ENCODE measurements at places on chromosomes 16 and 17.

DNA sequence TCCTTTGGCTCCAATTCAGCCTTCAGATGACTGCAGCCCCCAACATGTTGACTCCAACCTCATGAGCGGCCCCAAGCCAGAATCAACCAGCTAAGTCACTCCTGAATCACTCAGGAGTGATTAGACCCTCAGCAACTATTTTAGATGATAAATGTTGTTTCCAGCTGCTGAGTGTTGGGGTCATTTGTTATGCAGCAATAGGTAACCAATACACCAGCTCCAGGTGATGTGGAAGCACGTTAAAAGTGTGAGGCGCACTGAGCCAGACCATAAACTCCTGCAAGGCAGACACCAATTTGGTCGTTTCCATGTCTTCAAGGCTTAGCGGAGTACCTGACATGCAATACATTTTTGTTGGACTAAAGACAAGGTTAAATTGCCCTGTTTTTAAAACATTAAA lies 17.5 kb downstream of the COQ7 start:
- DNase-seq, result no peak

DNA sequence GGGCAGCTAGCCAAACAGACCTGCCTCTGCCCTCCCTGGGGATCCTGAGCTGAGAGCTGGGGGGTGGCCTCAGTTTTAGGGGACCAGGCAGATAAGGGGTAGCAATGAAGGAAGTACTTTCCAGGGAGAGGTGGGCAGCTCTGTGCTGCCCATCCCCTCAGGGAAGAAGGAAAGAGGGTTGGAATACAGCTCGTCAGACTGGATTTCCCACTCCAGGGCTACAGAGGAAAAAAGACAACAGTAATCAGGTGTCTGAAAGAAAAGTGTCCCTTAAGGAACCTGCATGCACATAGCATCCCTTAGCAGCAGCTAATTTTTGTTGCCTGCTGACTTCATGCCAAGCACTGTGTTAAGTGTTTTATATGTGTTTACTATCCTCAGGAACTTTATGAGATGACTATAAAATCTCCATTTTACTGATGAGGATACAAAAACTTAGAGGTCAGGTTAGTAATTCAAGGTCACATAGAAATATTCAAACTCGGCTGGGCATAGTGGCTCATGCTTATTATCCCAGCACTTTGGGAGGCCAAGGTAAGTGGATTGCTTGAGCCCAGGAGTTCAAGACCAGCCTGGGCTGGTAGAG lies 3.2 kb upstream of the MRPL58 start:
- DNase-seq, result no peak

- DNase-seq, result no peak
Observed at GRCh38 chr16:71479420-71479819, 9.7 kb downstream of the ZNF19 start.

DNA sequence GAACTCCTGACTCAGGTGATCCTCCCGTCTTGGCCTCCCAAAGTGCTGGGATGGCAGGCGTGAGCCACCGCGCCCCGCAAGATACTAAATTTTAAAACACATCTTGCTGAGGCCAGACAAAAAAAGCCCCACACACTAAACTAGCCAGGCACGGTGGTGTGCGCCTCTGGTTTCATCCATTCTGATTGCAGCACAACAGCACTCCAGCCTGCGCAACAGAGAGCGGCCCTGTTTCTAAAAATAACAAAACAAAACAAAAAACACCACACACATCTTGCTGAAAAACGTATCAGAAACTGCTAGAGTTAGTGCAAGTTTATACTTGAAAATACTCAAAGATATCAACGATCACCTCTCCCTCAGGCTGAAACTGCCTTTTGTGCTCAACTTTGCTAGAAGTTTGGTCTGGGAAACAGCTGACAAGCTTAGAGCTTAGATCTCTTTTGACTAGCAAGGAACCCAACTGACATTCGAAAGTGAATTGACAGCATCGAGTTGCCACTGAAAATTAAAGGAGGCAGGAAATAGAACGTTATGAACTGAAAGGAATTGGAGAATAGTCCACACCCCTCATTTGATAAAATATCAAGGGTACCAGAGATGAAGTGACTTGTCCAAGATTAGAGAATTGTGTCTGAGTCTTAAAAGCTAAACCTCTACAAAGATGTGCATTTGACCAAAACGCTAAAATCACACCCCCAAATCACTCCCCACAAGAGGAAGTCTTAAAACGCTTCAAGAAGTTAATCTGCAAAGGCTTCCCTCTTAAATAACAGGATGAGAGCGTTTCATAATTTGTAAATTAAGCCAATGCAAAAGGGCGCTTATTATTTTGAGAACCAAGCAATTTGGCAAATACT lies 908 bp downstream of the COG4 start:
- DNase-seq, result no peak

- no peak for DNase-seq
Observed at GRCh38 chr17:8444494-8444893, 8.8 kb downstream of the NDEL1 start.

GRCh38 chr17:10051112-10051511 lies 146.0 kb upstream of the RCVRN start:
- DNase-seq, result no peak

DNA sequence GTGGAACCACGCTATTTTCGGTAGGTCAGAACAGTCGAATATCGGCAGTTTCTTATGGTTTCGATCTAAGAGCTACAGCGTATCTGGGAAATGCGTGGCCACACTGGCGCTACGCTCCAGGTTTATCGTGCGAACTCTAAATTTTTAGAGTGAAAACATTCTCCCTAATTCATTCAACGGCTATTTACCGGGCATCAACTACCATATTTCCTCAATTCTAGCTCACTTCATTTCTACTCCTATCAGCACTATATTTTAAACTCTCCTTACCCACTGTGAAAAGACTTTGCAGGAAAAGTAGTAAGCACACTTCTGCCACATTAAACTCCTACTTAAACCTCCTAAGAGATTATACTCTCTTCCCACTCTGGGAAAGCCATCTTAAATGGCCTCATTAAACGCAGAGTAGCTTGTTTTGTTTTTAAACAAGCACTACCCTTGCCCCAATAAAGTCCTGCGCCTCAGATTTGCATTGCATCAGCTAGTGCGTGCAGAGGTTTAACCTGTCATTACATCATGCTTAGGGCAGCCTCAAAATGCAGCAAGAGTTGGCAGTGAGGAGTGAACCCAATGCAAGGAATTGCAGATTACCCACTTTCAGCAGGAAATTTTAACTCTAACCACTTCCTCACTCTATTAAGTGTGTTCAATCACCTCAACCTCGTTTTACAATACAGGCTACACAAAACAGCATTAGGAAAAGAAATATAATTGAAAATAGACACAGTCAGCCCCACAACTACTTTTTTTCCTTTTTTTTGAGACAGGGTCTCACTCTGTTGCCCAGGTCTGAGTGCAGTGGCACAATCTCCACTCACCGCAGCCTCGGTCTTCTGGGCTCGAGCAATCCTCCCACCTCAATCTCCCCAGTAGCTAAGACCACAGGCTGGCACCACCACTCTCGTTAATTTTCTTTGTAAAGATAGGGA lies 18.8 kb downstream of the SIAH1 start:
- DNase-seq, result no peak

Data from omental fat pad (tissue), 4 donors.